T-helper 1 cell (primary cell): ENCODE measurements at places on chromosomes 16 and 17.

GRCh38 chr16:11562941-11563340, 23.8 kb downstream of the LITAF start:
- no peak for DNase-seq

- no peak for DNase-seq
Observed at GRCh38 chr17:17537311-17538099, 41.3 kb upstream of the RASD1 start.

DNA sequence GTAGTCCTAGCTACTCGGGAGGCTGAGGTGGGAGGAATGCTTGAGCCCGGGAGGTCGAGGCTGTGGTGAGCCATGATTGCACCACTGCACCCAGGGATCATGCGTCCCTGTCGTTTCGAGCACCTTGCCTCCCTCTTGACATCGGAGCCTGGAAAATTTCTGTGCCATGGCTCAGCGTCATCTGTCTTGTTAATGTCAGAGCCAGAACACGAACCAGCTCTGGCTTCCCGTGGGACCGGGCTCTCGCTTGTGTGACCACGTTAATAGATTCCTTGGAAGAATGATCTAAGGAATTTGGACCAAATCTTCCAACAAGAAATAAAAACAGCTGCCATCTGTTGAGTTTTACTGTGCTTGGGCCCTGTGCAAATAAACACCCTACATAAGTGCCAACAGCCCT, 117.7 kb downstream of the ABCC1 start:
- no peak for DNase-seq

DNA sequence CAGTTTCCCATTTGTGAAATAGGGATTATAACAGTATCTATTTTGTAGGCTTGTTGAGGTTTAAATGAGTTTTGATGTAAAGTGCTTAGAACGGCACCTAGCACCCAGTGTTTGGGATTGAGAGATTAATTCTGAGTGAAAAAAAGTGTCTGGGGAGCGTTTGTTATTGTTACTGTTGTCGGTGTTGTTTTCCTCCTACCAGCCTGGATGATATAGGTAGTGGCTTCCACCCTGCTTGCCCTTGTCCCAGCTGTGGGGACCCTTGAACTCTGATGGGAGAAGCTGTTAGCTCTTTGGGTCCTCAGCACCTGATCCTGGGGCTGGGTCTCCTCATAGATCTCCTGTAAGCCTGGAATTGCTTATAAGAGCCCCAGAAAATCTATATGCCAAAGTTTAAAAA, 4.9 kb downstream of the FMNL1 start:
- DNase-seq, result no peak

- DNase-seq, result peak; percentile 71
Observed at GRCh38 chr17:82153745-82154375, 55.8 kb upstream of the FASN start.

DNA sequence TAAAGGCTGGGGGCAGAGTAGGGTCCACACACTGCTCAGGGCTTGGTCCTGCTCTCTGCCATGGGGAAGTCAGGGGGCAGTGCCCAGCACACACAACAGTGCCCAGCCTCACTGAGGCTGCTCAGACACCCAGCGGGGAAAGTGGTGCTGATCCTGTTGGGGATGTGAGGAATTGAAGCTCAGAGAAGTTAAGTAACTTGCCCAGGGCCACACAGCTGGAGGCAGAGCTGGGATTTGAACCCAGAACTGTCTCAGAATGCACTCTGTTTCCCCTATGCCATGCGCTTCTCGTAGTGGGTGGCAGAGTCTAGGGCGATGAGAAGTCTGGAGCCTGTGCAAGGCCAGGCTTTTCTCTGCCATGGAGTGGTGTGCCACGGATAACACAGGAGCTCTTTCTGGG, 59.3 kb downstream of the SDK2 start:
- DNase-seq, result no peak

DNA sequence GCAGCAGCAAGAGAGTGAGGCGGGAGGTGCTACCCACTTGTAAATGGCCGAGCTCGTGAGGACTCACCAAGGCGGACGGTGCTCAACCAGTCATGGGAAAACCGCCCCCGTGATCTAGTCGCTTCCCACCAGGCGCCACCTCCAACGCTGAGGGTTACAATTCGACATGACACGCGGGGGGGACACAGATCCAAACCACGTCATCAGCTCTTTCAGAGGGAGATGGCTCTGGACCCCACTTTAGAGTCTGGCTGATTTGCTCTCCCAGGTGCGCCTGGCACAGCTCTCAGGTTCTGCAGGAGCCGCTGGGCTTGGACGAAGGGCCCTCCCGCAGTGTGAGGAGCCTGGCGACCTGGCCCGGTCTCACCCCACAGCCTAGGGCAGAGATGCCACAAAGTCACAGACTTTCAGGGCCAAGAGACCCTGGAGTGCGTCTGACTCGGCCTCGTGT, 21.1 kb upstream of the DOC2B start:
- no peak for DNase-seq

- DNase-seq, result no peak
Observed at GRCh38 chr17:67655478-67656148, 62.1 kb upstream of the NOL11 start.
